Ovary (tissue), 10 donors: ENCODE measurements at places on chromosomes 12 and 14. TPM values are rescaled to one million over a fixed set of nuclear protein-coding genes. Genes with fewer than 3 reads are reported as not detected.

- no peaks in the 10 kb centered on the region for H3K27me3 ChIP-seq
- H3K27ac ChIP-seq = no peak overlapping the region
- H3K4me3 ChIP-seq = no peak overlapping the region
- DNase-seq = peak; percentile 8
Observed at GRCh38 chr14:101201535-101202151, 298.1 kb upstream of the RTL1 start.

DNA sequence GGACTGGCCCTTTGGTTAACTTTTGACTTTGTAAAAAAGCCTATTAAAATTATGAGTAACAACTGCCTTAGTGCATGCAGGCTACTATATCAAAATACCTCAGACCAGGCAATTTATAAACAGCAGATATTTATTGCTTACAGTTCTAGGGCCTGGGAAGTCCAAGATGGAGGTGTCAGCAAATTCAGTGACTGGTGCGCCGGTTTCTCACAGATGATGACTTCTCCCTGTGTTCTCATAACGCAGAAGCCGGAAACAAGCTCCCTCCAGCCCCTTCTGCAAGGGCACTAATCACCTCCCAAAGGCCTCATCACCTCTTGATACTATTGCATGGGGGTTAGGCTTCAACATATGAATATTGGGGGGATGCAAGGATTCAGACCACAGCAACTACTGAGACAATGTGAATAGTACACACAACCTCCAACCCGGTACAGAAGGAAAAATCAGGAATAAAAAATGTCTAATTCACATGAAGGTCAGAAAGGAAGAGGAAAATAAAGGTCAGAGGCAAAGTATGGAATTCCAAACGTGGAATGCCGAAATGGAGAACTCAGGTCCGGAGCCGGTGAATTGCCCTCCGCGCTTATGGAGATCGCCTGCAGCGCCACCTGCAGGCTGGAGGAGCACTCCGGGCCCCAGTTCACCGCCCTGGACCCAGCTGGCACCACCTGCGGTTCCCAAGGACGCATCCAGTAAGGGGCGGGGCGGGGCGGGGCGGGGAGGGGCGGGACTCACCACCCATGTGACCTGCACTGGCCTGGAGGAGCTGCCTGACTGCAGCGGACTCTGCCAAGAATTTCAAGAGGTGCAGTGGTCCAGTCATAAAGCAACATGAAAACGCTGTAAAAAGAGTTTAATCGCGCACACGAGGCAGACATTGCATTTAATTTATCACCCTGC lies 203.4 kb downstream of the KIF26A start:
- peak; percentile 78 for DNase-seq
- no peak overlapping the region for H3K27ac ChIP-seq
- no peaks in the 10 kb centered on the region for H3K36me3 ChIP-seq
- H3K27me3 ChIP-seq = no peaks in the 10 kb centered on the region
- H3K4me1 ChIP-seq = peaks cover 9% of the 10 kb centered on the region

GRCh38 chr12:62769076-62769619 lies 165.8 kb downstream of the PPM1H start:
- H3K36me3 ChIP-seq = no peaks in the 10 kb centered on the region
- no peak overlapping the region for H3K4me3 ChIP-seq

DNA sequence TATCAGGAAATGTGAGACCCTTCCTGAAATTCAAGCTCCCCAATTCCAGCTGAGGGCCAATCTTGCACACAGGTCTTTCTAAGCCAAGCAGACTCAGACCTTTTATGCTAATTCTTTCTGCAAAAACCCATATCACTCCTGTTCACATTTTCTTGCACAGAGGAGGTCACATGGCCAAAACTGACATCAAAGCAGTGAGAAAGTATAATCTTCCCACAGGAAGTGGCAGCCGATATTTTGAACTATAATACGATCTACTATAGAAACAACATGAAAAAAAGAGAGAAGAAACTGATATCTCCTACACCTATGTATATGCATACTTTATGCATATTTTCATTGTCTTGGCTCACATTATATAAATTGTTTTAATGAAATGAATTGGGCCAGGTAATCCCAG lies 132.9 kb upstream of the SSTR1 start:
- no peaks in the 10 kb centered on the region for H3K4me1 ChIP-seq
- no peak for DNase-seq
- no peaks in the 10 kb centered on the region for H3K27me3 ChIP-seq
- H3K36me3 ChIP-seq = no peaks in the 10 kb centered on the region
- H3K27ac ChIP-seq = no peak overlapping the region
- H3K4me3 ChIP-seq = no peak overlapping the region

- H3K4me1 ChIP-seq = no peaks in the 10 kb centered on the region
- H3K27ac ChIP-seq = no peak overlapping the region
- H3K36me3 ChIP-seq = no peaks in the 10 kb centered on the region
- no peak overlapping the region for H3K4me3 ChIP-seq
Observed at GRCh38 chr14:105305345-105305744, 4.5 kb upstream of the BRF1 start.

DNA sequence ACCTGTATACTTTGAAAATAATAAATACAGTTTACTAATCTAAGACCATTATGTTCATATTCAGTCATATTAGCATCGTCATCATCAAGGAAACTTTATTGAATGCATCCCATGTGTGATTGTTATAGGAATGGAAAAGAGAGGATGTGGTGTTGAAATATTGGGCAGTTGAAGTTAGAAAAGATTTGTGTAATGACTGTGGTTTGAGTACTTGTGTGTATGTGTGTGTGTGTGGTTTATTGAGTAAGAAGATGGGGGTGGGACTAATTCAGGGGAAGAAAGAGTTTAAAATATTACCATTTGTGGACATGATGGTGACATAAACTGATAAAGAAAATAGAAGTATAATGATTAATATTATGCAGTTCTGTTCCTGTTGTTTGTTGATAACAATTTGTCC lies 238.7 kb upstream of the SEL1L start:
- H3K36me3 ChIP-seq = no peaks in the 10 kb centered on the region
- no peaks in the 10 kb centered on the region for H3K4me1 ChIP-seq
- DNase-seq = no peak
- no peak overlapping the region for H3K27ac ChIP-seq
- H3K27me3 ChIP-seq = no peaks in the 10 kb centered on the region

DNA sequence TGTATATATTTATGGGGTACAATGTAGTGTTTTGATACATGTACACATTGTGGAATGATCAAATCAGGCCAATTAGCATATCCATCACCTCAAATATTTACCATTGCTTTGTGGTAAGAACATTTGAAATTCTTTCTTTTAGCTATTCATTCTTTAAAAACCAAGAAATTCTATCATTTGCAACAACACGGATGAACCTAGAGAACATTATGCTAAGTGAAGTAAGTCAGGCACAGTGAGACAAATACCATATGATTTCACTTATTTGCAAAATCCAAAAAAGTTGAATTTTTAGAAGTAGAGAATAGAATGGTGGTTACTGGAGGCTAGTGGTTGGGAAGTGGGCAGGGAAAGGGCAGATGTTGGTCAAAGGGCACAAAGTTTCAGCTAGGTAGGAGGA lies 129.3 kb upstream of the PTPRQ start:
- no peak overlapping the region for H3K4me3 ChIP-seq
- no peaks in the 10 kb centered on the region for H3K27me3 ChIP-seq
- no peaks in the 10 kb centered on the region for H3K36me3 ChIP-seq

The MAP1LC3B2 gene
- 1.9 TPM for total RNA-seq

GRCh38 chr12:53768976-53769375 lies 17.2 kb upstream of the CISTR start:
- H3K4me3 ChIP-seq = no peak overlapping the region
- no peak overlapping the region for H3K27ac ChIP-seq
- no peak for DNase-seq

The IKZF4 gene
- total RNA-seq = 33.2 TPM

The LACRT gene
- total RNA-seq = not detected

GRCh38 chr14:55973285-55973800 lies 144.9 kb upstream of the PELI2 start:
- H3K27me3 ChIP-seq = no peaks in the 10 kb centered on the region
- H3K27ac ChIP-seq = no peak overlapping the region
- H3K4me1 ChIP-seq = no peaks in the 10 kb centered on the region
- DNase-seq = no peak

The TPPP2 gene
- total RNA-seq = 0.72 TPM

GRCh38 chr14:90903101-90903500 lies 86.9 kb upstream of the TTC7B start:
- no peaks in the 10 kb centered on the region for H3K4me1 ChIP-seq
- no peaks in the 10 kb centered on the region for H3K36me3 ChIP-seq
- DNase-seq = peak; percentile 40

The NXPH4 gene
- not detected for total RNA-seq

DNA sequence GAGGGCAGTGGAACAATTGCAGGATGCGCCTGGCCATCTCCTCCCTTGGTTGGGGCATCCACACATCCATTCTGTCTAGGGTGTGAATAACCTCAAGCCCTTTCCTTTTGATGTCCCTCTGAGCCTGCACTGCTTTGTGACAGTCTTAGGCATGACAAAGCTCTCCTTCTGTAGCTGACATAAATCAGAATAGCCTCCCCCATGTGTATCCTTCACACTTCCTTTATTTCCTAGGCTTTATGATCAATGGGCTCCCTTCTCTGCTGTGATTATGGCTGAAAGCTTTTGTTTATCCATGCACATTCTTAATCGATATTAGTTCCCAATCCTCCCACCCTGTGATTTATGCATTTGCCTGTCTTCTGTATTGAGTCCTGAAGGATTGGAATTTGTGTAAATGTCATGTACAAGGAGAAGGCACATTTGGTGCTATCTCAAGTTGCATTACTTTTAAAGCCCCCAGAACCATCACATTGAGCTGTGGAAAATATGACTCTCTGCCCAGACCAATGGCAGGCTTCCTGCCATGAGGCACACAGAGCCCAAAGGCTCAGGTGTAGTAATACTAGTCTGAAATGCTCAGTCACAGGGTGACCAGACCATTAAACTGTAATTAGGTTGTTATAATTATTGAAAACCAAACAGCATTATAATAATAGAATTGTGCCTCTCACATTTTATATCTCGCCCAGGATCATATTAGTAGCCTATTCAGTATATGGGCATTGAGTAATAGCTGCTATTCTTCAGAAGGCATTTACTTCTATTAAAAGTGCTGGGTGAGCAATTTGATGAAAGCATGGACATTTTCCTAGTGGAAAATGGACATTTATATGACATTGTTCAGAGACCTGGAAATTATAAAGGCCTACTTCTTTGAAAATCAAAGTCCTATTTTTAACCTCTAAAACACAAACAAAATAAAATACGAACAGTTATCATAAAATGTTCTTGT lies 14.0 kb downstream of the EMP1 start:
- H3K4me1 ChIP-seq = peaks cover 6% of the 10 kb centered on the region
- H3K4me3 ChIP-seq = no peak overlapping the region
- H3K36me3 ChIP-seq = no peaks in the 10 kb centered on the region
- H3K27ac ChIP-seq = no peak overlapping the region
- no peaks in the 10 kb centered on the region for H3K27me3 ChIP-seq

GRCh38 chr12:38782359-38782758 lies 123.0 kb downstream of the CPNE8 start:
- H3K4me3 ChIP-seq = no peak overlapping the region
- no peaks in the 10 kb centered on the region for H3K4me1 ChIP-seq
- no peaks in the 10 kb centered on the region for H3K27me3 ChIP-seq

The TRIM9 gene
- total RNA-seq = 2.8 TPM

The SERPINA12 gene
- not detected for total RNA-seq

- H3K4me1 ChIP-seq = peaks cover 7% of the 10 kb centered on the region
- H3K4me3 ChIP-seq = no peak overlapping the region
- H3K36me3 ChIP-seq = no peaks in the 10 kb centered on the region
Observed at GRCh38 chr12:29741342-29742241, 42.1 kb downstream of the TMTC1 start.

The GCH1 gene
- total RNA-seq = 13.2 TPM

The CCDC177 gene
- not detected for total RNA-seq

GRCh38 chr12:46461907-46462640 lies 89.5 kb upstream of the SLC38A2 start:
- H3K27ac ChIP-seq = no peak overlapping the region
- no peaks in the 10 kb centered on the region for H3K36me3 ChIP-seq
- H3K4me3 ChIP-seq = no peak overlapping the region
- peaks cover 25% of the 10 kb centered on the region for H3K4me1 ChIP-seq
- DNase-seq = no peak

DNA sequence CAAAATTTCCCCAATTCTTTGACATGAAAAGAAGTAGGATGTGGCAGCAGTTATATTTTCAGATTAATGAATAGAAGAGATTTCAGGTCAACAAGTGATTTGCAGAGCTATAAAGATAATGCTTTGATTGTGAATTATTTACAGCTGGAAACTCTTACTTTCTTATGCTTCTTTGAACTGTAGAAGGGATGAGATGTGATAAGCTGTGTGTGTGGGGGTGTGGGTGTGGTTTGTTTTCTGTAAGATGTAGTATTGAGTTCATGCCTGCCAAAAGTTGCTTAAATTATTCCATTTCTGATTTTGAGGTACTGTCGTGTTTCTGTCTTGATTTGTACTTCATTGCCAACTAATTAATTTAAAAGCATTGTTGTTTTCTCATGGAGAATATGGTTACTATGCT lies 22.7 kb downstream of the AEBP2 start:
- no peaks in the 10 kb centered on the region for H3K27me3 ChIP-seq
- H3K27ac ChIP-seq = no peak overlapping the region
- no peak overlapping the region for H3K4me3 ChIP-seq
- DNase-seq = no peak
- H3K36me3 ChIP-seq = no peaks in the 10 kb centered on the region
- peaks cover 5% of the 10 kb centered on the region for H3K4me1 ChIP-seq

DNA sequence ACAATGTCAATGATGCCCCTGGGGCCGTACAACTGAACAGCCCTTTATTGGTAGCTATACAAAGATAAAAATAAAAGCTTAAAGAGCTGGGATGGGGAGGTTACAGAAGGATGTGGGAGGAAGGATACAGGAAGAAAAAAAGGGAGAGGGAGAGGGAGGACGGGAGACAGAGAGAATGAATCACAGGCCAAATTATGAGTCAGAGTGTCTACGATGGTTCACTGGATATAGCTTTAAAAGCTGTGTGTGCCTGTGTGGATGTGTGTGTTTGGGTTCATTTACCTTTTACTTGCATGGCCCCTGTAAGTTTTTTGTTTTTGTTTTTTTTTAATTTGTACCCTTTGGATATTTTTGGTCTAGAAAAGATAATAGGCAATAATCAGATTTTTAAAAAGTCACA lies 111.9 kb downstream of the CCDC60 start:
- H3K27me3 ChIP-seq = no peaks in the 10 kb centered on the region
- no peaks in the 10 kb centered on the region for H3K4me1 ChIP-seq
- H3K27ac ChIP-seq = no peak overlapping the region
- H3K4me3 ChIP-seq = no peak overlapping the region

GRCh38 chr14:20607617-20608016 lies 16.4 kb upstream of the RNASE12 start:
- no peak for DNase-seq
- no peak overlapping the region for H3K27ac ChIP-seq
- H3K36me3 ChIP-seq = no peaks in the 10 kb centered on the region
- H3K4me3 ChIP-seq = no peak overlapping the region

The BDKRB2 gene
- total RNA-seq = 1.9 TPM

- H3K27me3 ChIP-seq = no peaks in the 10 kb centered on the region
- H3K4me1 ChIP-seq = peaks cover 3% of the 10 kb centered on the region
- H3K27ac ChIP-seq = peak overlapping the region; percentile 95
- DNase-seq = no peak
- H3K36me3 ChIP-seq = no peaks in the 10 kb centered on the region
Observed at GRCh38 chr14:96501217-96501739, 904 bp upstream of the PAPOLA start.
